Hepatocyte (in vitro differentiated cells): ENCODE measurements at places on chromosomes 4 and X. TPM values are rescaled to one million over a fixed set of nuclear protein-coding genes. Genes with fewer than 3 reads are reported as not detected.

GRCh38 chrX:19245711-19246269 is 97.9 kb upstream of the PDHA1 start:
- DNase-seq, result no peak

GRCh38 chr4:65600656-65601055 is 69.6 kb downstream of the EPHA5 start:
- no peak for DNase-seq

- no peak for DNase-seq
Observed at GRCh38 chr4:141037446-141037845, 95.8 kb downstream of the RNF150 start.

GRCh38 chr4:82842593-82842992 is 44.0 kb upstream of the SCD5 start:
- peak; percentile 12 for DNase-seq

GRCh38 chrX:147739196-147739595 is 172.5 kb upstream of the FMR1 start:
- DNase-seq, result no peak

GRCh38 chr4:24646798-24647460 is 62.6 kb upstream of the DHX15 start:
- no peak for DNase-seq

- no peak for DNase-seq
Observed at GRCh38 chr4:33696041-33696440, 2548.3 kb downstream of the ARAP2 start.

GRCh38 chr4:169167957-169168858 is 102.5 kb downstream of the SH3RF1 start:
- no peak for DNase-seq

- no peak for DNase-seq
Observed at GRCh38 chrX:39427906-39428305, 626.6 kb downstream of the MID1IP1 start.

DNA sequence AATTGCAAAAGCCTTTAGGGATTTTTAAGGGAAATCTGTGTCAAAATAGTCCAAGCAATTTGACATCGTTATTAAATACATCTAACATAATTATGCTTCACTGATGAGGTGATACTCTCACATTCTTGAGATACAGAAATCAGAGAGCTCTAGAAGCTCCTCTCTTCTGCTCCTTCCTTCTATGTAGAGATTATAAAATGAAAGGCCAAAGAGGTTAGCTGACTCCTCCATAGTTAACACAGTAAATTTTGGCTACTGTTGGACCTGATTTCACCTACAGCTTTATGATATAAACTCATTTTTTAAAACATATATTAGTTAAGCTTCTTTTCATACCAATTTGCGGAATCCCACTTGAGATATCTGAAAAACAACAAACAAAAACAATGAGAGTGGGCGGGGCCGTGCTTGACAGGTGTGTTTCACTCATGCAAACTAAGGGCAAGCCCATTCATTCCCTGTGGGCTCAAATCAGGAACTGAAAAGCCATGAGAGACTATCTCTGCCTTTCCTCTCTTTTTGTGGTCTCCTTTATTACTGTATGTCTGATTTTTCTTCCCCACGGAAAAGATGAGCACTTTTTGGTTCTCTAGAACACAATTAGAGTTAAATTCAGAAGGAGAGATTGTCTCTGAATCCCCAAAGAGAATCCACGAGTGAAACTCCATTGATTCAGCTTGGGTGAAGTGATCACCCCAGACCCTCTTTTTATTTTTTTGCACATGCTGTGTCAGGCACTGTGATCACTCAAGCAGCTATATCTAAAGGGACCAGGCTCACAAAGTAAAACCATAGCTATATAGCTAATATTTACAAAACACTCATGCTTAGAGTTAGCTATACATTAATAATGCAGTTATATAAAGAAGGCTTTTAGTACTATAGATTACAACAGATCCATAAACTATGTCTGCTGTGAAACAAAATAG is 566.3 kb downstream of the IL15 start:
- DNase-seq, result no peak

DNA sequence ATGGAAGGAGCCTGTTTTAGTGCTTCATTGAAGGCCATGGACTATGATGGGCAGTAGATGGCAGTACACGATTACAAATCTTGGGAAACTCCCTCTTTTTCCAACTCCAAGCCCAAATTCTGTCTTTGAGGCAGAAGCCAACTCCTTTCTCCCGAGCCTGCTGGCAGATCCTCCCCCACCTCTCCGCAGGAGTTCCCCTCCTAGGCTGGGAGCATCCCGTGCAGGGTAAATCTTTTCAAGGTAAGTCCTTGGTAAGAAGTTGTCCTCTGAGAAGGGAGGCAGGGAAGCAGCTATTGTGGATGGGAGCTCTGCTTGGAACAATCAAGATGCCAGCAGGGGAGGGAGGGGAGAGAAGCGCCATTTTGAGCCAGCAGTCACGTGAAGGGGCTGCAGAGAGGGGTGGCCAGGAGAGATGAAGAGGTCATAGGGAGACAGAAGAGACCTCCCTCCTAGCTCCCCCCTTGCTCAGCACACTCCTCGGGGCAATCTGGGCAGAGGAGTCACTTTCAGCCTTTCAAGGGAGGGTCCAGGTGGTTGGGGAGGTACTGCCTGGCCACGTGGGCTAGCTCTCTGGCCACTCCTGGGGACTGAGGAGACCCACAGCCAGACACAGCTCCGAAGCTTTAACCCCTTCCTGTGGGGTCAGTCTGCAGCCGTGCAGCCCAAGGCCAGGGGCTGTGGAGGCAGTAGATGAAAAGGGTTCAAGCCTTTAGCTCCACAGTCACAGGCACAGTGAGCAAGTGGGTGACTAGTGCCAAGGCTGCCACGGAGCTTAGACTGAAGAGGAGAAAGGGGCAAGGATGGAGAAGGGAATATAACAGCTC is 9.6 kb downstream of the CC2D2A start:
- DNase-seq, result peak; percentile 86

GRCh38 chr4:10123227-10124101 is 6.9 kb upstream of the WDR1 start:
- peak; percentile 74 for DNase-seq

The GJB1 gene
- total RNA-seq, result 95.4 and 103 TPM in 2 replicates

The PHEX gene
- total RNA-seq, result 0.27 and 0.84 TPM in 2 replicates

The NHSL2 gene
- 1.3 and 2.3 TPM in 2 replicates for total RNA-seq

The SATL1 gene
- 0.17 and 0.32 TPM in 2 replicates for total RNA-seq

The GRIA2 gene
- total RNA-seq, result 1.5 and 4.2 TPM in 2 replicates

The GRIA3 gene
- 2.9 TPM in 2 replicates for total RNA-seq

The CSN1S1 gene
- not detected in 2 replicates for total RNA-seq
